GDM1 (cell line): ENCODE measurements at places on chromosomes 16 and 17.

DNA sequence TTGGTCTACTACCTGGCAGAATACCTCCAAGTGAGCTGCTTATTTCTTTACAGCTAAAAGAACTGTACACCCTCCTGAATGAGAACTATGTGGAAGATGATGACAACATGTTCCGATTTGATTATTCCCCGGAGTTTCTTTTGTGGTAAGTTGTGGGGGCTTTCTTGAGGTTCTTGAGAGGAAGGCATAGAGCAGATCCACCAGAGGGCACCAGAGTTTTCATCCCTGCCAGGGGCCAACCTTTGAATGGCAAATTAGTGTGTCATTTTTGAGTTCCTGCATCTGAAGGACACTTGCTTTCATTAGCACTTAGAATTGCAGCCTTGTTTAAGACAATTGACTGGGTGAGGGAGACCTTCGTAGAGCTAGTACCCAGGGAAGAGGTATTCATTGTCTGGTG is 35.0 kb downstream of the NMT1 start:
- DNase-seq: no peak

DNA sequence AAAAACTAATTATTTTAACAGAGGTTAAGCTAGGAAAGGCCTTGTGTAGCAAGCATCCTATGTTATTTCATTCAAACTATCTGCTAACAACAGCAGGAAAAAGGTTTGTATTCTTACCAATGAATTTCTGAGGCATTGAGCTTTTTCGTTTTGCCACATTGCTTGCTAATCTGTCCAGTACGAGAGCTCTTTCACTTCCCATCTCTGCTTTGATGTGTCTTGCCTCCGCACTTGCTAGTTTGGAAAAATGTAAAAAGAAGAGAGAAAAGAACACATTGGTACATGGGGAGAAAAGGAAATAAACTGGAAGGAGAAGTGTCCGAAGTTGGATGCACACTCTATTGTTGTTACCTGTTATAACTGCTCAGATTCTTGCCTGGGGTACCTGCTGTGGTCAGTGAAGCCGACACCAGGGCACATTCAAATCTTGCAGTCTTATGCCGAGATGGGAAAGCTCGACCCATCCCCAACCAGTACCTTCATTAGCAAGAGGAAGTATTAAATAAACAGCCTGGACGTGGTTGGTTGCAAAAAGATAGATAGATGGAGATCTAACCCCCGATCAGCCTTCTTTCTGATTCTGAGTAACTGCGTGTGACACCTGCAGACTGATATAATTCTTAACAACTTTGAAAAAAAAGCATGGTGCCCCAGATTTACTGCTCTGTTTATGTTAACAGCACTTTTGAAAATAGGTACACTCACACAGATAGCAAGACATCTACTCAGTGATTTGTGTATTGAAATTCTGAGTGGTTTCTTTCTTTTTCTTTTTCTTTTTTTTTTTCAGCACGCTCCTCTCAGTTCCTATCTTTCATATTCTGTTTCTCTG is 40.0 kb downstream of the GRB7 start:
- DNase-seq: no peak

DNA sequence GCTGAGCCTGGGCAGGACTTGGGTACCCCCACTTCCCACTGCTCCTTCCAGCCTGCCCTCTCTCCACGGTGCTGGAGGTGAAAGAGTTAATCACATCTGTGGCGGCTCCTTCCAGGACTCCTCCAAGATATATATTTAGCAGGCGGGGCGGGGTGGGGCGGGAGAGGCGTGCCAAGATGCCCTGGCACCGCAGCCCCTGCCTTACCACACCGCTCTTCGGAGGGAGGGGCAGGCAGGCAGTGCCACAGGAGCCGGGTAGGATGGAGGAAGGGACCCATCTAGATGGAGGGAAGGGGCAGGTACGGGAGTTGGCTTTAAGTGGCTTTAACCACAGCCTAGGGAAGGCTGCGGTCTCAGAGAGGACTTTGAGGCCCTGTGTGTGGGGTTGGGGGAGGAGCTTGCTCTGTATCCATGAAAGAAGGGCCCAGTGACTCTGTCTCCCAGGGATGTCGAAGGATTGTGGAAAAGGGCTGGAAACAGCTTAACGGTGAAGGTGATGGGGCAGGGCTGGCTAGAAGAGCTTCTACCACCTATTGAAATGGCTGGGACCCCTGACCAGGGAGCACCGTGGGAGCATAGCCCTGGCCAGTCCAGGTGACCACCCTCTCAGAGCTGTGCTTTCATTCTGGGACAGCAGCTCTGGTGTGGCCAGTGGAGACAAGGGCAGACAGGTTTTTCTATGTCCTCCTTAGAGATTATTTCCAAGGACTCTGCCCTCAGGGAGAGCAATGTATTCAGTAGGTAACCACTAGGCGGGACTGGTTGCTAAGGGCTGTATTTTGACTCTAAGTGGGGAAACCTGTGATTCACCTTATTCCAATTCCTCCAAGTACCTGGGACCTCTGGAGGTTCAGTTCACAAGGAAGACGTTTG is 13.0 kb downstream of the GPR142 start:
- peak; percentile 39 for DNase-seq

DNA sequence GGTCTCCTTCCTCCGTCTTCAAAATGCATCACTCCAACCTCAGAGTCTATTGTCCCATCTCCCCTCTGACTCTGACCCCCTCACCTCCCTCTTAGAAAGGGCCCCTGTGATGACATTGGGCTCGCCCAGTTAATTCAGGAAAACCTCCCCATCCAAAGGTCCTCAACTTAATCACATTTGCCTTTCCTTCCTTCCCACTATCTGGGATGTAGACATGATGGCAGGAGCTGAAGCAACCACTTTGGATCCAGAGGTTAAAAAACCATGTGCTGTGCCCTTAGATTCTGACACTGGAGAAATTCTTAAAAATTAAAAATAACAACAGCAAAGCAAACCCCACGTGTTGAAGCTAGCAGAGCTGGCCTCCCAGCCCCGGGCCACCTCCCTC is 80.2 kb downstream of the ZDHHC7 start:
- DNase-seq: no peak

GRCh38 chr16:2082983-2083364 is 35.2 kb downstream of the TSC2 start:
- DNase-seq: no peak

- peak; percentile 58 for DNase-seq
Observed at GRCh38 chr17:21125862-21126261, 902 bp upstream of the DHRS7B start.

DNA sequence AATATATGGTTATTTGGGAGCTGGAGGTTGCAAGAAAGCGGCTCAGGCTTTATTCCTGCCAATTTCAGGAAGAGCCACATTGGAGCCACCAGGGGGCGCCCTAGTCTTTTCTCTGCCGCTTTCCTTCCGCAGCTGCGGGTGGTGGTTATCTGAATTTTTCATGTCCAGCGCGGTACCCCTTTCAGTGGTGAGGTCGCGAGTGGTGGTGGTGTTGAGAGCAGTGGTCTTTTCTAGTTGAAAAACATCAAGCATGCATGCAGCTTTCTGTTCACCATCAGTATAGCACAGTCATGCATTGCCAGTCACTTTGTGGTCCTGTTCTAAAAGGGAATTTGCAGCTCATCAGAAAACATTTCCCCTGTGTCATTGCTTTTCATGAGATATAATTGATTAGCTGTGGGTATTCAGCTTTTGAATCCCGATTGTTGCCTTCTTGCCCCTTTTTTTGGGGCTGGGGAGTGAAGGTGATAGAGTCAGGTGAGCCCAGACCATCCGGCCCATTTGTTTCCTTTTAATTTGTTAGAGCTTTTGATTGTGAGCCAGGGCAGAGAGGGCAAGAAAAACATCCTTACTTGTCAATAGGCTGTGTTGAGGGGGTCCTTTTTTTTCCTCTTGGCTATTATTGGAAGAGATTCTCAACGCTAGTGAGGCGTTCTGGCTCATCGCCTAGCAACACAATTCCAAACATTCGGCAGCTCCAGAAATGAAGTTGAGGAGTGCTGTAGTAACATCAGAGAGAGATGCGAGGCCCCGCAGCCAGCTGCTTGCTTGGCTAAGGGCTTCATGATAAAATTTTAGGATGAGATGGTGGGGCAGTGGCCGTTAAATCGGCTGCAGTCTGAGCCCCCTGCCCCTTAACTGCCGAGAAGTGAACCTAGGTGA is 119.0 kb downstream of the SNX29 start:
- peak; percentile 23 for DNase-seq

DNA sequence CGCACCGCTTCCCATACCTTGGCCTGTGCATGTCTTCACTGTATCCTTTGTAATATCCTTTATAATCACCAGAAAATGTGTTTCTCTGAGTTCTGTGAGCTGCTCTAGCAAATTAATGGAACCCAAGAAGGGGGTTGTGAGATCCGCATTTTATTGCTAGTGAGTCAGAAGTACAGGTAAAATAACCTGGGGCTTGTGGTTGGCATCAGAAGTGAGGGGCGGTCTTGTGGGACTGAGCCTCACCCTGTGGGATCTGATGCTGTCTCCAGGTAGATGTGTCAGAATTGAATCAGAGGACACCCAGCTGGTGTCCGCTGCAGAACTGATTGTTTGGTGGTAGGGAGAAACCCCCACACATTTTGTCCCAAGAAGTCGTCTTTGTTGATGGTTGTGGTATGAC is 382.4 kb downstream of the SNX29 start:
- DNase-seq: no peak

GRCh38 chr17:73595479-73595878 is 48.8 kb downstream of the SDK2 start:
- DNase-seq: no peak

DNA sequence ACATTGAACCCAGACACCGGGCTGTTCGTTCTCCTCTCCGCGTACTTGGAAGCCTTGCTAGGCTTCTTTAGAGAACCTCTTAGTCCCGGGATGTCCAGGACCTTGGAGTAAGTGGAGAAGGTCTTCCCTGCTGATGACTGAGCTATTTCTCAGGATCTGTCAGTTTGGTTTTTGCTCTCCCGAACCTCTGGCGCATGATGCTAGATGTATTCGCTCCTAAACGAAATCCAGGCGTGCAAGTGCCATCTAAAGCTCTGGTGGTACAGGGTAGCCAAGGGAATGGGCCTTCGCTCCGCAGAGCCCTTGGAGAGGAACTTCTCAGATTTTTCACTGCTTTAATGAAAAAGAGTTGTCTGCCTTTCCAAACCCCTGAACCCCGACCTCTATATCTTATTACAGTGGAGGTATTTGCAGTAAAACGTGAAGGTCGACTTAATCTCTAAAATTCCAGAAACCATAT is 547 bp downstream of the VMP1 start:
- DNase-seq: no peak

DNA sequence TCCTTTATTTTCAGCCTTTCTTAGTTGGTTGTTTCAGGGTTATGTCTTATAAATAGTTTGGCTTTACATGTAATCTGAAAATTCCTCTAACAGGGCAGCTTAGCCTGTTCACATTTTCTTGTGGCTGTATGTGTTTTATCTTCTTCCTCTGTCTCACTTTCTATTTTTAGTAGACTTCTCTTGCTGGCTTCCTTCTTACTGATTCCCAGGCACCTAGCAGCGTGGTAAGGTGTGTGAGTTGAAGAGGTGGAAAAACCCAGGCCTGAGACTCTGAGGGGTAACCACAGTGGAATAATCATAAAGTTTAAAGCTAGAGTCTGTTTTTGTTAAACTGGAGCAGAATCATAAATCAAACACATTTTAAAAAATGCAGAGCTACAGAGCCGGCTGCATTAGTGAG is 190.9 kb downstream of the LGALS9B start:
- DNase-seq: no peak

GRCh38 chr16:55815320-55815719 is 17.6 kb downstream of the CES1 start:
- no peak for DNase-seq

GRCh38 chr17:48617471-48618255 is 2.6 kb upstream of the HOXB8 start:
- DNase-seq: no peak
